RWPE2 (cell line): ENCODE measurements at places on chromosomes 2 and 18.

- no peak for DNase-seq
These were observed 238.0 kb downstream of the GULP1 start for GRCh38 chr2:188529710-188530109.

DNA sequence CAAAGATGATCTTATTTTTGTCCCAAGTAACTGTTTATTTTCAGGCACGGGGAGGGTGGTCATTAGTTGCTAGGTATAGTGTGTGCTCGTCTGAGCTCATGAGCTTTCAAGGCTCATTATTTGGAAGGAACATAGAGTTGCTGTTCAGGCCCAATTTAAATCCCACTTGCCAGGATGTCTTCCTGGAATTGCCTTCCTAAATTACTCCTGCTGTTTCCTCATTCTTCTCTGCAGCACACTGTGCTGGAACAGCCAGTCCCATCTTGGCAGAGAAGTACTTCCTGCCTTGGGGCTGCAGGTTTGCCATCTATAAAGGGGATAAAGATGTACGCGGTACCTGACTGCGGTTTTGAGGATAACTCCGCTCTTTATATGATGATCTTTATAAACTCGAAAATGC, 37.3 kb downstream of the GREB1 start:
- no peak for DNase-seq

- DNase-seq, result no peak
These were observed 75.2 kb upstream of the SLC14A2 start for GRCh38 chr18:45540125-45540524.

DNA sequence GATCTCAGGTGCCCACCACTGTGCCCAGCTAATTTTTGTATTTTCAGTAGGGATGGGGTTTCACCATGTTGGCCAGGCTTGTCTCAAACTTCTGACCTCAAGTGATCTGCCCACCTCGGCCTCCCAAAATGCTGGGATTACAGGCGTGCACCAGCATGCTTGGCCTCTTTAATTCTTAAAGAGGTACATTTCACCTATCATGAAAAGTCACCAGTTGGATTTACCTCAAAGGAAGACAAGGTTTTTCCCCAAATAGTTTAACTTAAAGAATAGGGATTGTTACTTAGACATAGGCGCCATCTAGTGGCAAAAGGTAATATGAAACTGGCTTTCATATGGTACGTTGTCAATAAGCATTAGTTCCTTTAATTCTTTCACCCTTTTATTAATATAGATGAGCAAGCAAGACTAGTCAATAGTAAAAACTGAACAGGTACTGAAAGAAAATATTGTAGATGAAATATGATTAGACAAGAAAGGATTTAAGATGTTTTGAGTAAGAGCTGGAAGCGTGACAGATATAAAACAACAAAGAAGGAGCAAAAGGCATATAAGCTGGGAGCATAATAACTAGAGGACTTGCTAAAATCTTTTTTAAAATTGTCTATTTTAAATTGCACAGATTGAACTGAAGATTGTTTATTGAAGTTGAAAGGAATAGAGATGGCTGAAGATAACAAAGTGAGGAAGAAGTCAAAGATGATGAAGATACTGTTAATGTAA, 35.0 kb upstream of the PSMD14 start:
- no peak for DNase-seq

DNA sequence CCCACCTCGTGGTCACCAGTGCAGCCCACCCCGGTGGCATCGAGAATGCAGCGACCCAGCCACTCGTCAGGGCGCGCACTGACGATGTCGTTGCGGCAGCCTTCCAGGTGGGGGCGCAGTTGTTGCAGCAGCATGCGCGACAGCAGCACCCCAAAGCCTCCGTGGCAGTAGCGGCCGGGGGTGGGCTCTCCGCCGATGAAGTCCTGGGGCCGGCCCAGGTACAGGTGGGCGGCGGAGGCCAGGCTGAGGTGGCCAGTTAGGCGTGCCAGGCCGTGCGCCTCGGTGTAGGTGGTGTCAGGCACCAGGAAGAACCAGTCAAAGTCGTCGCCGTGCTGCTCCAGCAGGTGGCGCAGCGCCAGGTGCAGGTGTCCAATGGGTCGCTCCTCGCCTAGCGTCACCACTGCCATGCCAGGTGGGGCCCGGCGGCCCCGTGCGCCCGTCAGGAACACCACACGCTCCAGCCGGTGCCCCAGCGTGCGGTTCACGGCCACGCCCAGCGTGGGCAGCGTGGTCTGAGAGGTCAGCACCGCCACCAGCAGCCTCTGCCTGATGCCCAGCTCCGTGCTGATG, 1.9 kb downstream of the CHPF start:
- DNase-seq, result peak; percentile 89

DNA sequence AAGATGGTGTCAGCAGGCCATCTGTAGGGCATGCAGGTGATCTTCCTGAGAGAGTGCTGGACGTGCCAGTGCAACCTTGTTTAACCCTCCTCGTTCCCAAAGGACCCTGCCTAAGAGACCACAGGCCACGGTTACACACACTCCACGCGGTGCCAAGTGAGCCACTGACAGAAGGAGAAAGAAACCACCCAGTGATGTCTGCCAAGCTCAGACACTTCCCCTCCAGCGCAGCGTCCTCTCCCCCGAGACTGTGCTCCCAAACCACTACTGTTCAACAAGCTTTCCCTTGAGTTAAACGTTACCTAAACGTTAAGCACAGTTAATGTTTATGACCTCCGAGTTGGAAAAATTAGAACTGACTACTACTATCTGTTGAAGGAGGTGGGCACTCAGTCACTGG, 119.1 kb upstream of the NCK2 start:
- no peak for DNase-seq

GRCh38 chr2:45822272-45822630, 170.8 kb downstream of the PRKCE start:
- DNase-seq, result no peak

DNA sequence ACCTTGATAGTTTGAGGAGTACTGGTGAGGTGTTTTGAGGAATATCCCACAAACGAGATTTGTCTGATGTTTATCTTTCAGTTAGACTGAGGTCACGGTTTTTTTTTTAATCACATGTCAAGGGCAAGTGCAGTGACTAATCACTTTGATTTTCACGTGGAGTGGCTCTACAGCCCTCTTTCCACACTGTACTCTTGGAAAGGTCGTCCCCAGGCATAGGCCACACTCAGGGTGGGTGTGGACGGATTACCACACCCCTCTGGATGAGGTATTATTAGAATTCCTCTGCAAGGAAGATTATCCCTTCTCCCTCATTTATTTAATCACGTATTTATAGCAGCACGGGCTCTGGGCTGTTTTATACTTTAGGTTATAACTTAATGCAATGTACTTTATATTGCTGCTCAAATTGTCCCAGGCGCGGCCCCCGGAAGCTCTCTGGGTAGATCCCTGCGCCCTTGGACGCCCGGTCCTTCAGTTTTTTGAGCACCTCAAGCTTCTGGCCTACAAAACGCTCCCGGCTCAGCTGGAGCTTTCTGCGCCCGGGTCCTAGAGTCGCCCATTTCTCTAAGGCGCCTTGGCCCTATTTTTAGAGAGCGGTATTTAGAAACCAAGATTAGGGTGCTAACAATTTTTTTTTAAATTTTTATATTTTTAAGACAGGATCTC, 515 bp upstream of the PLEKHB2 start:
- peak; percentile 69 for DNase-seq

GRCh38 chr2:2714408-2714807, 383.3 kb upstream of the MYT1L start:
- no peak for DNase-seq

- peak; percentile 1 for DNase-seq
These were observed 215.3 kb downstream of the ZFP36L2 start for GRCh38 chr2:43011158-43011491.

DNA sequence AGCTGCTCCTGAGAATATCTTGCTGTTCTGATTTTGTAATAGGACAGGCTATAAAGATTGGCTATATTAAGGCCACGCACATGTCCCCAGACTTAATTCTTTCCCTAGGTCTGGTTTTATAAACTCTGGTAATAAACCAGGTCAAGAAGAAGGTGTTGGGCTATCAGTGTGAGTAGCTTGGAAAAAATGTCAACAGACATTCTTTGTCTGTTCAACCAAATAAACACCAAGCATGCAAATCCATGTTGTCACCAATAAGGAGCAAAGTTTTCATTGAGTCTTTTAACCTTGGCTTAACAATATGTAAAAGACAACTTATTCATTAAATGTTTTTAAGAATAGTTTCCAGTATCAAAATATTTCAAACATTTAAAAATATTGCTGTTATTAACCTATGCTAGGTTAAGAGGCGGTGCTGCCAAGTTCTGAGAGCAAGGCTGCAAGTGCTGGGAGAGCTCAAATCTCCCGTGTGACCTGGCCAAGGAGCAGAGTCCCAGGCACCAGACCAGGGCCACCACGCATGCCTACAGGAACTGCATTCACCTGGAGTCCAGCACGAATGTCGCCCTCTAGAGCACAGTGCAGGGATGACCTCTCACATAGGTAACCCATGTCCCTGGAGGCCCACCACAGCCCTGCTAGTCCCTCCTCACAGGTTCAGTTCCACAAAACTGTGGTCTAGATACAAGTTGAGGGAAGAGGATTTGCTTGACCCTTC, 120.5 kb upstream of the POU3F3 start:
- no peak for DNase-seq

- DNase-seq, result no peak
These were observed 6.2 kb downstream of the VPS54 start for GRCh38 chr2:64013053-64013452.

DNA sequence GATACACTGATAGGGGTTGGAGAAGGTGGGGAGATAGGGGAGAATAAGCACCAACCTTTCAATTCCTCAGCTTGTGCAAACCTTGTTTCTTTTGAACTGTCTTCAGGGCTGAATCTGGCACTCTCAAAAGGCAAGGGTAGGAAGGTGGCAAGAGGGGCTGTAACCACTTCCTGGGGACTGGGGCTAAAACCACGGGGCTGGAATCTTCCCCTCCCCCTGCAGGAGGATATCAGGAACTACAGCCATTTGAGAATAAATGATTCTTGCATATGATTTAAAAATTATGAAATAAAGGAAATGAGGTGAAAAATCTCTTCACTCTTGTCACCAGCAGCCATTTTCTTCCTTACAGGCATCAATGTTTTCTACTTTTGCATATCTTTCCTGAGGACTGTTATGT, 50.8 kb downstream of the ATOH8 start:
- DNase-seq, result no peak

DNA sequence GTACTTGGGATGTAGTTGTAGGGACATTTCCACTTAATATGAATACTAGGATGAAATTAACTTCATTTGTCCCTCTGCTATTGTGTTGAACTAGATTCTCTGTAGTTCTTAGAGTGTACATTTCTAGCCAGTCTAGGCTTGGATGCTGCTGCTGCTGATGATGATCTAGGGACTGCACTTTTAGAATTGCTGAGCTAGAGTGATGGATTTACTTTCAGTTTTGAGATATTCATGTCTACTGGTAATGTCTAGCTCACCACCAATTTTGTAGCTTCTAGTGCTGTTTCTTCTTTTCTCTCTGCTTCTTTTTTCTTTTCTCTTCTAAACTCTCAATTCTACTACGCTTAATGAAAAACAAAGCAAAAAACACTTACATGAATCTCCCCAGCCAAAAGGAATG, 49.4 kb downstream of the MRPS9 start:
- no peak for DNase-seq

GRCh38 chr2:71455741-71456569, 2.6 kb downstream of the DYSF start:
- no peak for DNase-seq

DNA sequence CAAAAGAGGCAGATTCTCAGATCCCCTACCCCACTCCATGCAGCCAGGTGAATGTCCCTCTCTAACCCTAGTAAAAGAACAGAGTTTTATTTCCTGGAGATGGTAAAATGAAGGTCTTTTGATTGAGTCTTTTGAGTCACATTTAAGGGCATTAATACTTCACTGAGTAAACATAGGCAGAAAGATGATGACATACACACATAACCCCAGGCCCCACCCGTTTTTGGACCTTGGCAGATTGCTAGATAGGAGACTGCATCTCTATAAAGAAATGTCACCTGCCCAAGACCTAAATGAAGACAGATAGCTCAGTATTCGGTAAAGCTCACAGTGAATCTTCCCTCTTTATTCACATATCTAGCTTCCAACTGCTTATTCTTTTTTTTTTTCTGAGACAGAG, 28.3 kb upstream of the PEX13 start:
- DNase-seq, result no peak

- no peak for DNase-seq
These were observed 1.8 kb downstream of the ZFP36L2 start for GRCh38 chr2:43224571-43225092.

GRCh38 chr2:163711699-163712098, 24.1 kb downstream of the FIGN start:
- DNase-seq, result no peak

DNA sequence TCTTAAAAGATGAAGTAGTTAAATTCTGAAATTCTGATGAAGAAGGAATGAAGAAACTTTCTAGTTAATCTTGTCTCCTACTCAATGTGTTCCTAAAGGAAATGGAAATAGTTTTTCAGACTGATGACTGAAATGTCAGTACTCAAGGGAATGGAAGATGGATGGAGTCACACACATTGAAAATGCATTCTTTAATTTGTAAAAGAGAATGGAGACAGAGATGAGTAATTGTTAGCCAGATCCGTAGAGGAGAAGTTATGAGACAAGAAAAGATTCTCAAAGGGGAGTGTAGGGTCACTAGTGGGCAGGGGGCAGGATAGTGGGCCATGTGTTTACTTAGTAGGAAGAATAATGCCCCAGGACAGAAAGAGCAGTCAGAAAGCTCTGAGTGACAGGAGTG, 13.3 kb downstream of the ZSWIM2 start:
- DNase-seq, result no peak

GRCh38 chr18:58009166-58009565, 34.9 kb upstream of the NEDD4L start:
- no peak for DNase-seq

DNA sequence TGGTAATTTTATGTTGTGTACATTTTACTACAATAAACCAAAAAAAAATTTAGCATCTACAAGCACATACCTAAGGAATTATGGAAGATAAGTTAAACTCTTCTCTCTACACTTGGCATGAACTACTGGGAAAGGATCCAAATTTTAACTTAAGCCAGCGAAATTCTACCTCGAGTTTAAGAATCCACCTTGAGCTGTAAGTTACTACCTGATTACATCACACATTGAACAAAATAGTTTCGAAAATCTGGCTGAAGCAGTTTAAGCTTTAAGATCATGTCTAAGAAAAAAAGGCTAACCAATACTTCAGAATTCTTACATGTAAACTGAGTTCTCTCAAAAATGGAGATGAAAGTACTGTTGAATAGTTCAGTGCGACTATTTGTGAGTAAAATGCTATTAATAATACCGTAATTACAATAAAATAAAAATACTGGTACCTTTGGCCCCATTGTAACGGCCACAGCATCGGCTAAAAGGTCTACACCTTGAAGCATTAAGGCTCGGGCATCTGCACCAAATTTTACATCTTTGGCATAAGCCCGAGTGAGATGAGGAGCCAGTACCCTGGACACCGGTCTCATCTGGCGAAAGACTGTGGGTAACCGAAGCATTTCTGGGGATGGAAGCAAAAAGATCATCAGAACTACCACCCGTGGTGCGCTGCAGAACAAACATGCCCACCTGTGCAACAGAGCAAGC, 1.3 kb downstream of the HSPD1 start:
- no peak for DNase-seq

- no peak for DNase-seq
These were observed 16.7 kb upstream of the PID1 start for GRCh38 chr2:229287823-229288222.

- DNase-seq, result no peak
These were observed 1.4 kb downstream of the RPRD1A start for GRCh38 chr18:36066001-36066400.

GRCh38 chr2:109135359-109136197, 6.6 kb downstream of the SH3RF3 start:
- DNase-seq, result no peak
